Stimulated activated CD8-positive, alpha-beta memory T cell treated with anti-CD3 and anti-CD28 coated beads, Interleukin-4, amount 100 ng/mL, for 48 hours (primary cell): ENCODE measurements at places on chromosomes 7 and 10.

DNA sequence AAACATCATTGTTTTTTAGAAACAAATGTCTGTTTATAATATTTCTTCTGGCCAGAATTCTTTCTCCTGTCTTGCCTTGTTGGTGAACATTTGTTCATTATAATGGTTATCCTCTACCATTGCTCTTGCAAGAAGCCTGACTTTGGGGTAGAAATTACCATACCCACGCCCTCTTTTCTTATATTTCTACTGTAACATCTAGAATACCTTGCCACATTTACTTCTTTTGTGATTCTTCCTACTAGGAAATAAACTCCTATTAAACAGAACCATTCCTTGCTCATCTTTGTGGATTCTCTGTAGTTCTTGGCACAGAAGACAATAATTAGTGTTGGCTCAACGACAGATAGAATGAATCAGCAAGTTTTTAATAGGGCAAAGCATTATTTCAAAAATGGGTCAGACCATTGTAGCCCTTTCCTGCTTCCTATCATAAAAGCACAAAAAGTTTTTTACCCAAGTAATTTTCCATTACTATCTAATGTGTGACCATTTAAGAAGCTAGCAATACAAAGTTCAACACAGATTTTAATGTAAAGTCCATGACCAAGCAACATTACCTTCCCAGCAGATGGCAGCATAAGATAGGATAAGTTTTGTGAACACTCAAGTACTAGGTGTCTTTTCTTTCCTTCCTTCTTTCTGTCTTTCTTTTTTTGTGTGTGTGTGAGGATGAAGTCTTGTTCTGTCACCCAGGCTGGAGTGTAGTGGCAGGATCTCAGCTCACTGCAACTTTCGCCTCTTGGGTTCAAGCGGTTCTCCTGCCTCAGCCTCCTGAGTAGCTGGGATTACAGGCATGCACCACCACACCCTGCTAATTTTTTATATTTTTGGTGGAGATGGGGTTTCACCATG, 270.4 kb downstream of the HGF start:
- no peak for DNase-seq

GRCh38 chr7:12690041-12690878, 2.8 kb downstream of the ARL4A start:
- DNase-seq, result no peak

- no peak for DNase-seq
These were observed 28.3 kb downstream of the EMX2 start for GRCh38 chr10:117570880-117571279.

DNA sequence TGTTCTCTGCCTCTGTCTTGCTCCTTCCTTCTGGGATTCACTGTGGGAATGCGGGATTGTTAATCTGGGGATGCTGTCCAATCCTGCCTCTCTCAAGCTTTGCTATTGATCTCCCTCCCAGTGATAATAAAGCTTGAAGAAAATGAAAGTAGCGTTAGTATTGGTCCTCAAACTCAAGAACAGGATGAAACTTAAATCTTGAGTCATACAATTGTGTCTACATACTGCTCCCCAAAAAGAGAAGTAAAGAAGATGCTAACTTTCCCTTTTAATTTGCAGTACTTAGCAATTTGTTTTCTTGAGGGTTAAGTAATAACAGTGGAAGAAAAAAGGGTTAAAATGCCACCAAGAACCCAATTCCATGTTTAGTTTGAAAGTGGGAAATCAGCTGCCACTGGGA, 13.6 kb downstream of the CFTR start:
- no peak for DNase-seq

DNA sequence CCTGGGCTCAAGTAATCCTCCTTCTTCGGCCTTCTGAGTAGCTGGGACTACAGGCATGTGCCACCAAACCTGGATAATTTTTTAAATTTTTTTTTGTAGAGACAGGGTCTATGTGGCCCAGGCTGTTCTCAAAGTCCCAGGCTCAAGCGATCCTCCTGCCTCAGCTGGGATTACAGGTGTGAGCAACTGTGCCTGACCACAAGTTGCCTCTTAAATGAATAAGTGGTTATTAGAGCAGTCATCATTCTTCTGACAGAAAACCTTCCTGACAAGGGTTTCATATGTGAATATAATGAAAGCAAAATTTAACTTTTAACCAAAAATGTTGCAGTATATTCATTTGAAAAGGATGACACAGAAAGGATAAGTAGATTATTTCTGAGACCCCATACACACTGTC, 532.5 kb downstream of the GRM8 start:
- no peak for DNase-seq

DNA sequence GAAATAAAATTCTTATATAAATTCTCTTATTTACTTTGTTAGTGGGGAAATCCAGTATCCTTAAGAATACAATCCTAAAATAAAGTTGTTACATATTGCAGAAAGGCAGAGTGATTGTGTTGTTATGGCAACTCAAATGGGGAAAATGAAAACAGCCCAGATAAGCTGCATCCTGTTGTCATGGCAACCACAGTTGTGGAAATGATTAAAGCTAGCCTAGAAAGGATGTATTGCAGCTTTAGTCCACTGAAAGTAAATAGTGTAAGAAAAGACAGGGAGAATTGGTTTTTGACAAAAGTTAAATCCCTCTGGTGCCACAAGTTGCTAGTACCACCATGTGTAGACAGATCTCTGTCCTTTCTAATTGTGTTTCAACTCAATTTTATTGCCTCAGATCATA, 43.2 kb downstream of the BTRC start:
- no peak for DNase-seq

DNA sequence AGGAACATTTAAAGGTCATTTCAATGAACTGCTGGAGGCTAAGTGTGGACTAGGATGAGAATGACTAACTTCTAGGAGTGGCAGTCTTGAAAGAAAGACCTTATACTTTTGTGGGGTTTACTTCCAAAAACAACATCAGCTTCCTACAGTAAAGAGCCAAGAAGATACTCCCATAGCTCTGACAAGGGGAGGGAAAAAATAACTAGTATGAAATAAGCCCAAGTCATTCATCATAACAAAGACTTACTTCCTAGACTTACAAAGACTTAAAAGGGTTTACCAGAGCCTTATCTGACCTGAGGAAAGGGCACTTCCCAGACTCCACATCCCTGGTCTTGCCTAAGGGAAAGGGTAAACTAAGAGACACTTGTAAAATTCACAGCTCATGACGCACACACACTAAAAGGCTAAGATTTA, 31.7 kb downstream of the ARHGAP12 start:
- DNase-seq, result no peak

- no peak for DNase-seq
These were observed 207.0 kb downstream of the DNAJB6 start for GRCh38 chr7:157543791-157544190.

DNA sequence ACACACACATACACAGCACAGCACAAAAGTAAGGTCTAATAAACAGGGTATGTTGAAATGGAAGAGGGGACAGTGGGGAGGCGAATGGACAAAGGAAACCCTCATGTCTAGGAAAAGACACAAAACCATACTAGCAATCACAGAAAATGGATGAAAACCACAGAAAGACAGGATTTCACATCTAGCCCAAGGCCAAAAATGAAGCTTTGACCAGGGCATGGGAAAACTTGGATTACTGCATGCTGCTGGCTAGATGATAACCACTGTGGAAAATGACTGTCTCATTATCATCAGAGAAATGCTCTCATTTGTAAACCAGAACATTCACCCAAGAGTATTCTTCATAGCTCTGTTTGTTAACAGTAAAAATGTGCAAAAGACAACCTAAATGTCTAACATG, 88.2 kb downstream of the SFMBT2 start:
- DNase-seq, result no peak

DNA sequence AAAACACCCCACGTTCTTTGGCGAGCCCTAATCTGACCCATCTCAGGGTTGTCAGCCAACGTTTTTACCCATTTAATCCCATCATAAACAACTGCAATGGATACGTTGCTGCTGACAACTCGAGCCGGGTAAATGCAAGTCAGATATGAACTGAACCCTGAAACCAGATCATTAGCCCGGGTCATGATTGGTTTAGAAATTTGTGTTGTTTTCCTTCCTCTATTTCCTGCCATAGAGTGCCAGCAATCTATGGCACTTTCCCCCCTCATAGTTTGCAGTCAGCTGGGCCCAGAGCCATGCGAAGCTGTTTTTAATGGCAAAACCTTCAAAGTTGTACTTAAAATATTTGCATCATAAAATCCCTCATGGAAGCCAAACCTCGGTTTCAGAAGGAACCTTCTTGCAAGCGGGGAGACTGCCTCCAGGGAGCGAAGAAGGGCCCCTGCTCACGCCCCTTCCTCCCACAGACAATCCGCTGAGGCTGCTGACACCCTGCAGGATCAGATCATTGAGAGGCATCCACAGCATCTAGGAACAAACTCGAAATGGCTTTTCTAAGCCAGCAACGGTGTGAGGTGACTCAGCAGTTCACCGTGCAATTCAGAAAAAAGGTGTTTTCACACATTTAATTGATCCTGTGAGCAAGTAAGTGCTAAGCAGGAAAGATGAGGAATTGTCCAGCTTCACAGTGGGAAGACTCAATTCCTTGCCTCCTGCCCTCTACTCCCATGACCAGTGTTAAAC, 710.1 kb downstream of the PARD3 start:
- no peak for DNase-seq

GRCh38 chr10:44071479-44071878, 313.4 kb downstream of the CXCL12 start:
- DNase-seq, result no peak

GRCh38 chr10:92575961-92576360, 2.1 kb upstream of the IDE start:
- no peak for DNase-seq

DNA sequence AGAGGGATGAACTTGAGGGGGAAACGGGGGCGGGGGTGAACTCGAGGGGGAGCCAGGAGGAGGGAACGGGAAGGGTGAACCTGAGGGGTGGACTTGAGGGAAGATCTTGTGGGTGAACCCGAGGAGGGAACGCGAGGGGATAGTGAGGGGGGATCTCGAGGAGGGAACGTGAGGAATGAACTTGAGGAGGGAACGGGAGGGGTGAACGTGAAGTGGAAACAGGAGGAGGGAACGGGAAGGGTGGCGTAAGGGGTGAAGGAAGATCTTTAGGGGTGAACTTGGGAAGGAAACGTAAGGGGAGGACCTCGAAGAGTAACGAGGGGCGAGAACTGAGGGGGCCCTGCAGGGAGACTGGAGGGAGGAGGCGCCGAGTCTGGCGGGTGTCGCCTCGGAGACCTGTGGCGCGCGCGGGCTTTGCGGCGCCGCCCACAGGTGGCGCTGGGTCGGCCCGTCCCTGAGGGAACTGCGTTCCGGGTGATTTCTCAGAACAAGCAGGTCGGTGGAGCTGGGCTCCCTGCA, 651 bp downstream of the MYO3A start:
- DNase-seq, result peak; percentile 43

DNA sequence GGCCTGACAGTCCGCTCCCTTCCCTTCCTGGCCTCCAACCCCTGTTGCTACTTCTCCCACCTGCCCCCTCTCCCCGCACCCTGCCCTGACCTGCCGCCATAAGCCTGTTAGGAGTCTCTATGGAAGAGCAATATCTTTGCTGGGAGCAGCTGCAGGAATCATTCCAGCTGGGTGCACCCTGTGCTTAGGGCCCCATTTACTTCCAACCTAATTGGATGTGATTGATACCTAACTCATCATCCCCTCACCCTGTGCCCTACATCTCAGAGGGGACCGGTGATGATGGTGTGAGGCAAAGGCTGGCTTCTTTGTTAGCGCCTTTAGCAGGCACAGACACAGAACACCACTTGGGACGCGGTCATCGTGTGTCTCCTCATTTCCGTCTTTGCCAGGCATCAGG, 80.0 kb upstream of the FAM180A start:
- DNase-seq, result no peak

- DNase-seq, result no peak
These were observed 86.8 kb downstream of the ANKRD7 start for GRCh38 chr7:118311121-118311836.

DNA sequence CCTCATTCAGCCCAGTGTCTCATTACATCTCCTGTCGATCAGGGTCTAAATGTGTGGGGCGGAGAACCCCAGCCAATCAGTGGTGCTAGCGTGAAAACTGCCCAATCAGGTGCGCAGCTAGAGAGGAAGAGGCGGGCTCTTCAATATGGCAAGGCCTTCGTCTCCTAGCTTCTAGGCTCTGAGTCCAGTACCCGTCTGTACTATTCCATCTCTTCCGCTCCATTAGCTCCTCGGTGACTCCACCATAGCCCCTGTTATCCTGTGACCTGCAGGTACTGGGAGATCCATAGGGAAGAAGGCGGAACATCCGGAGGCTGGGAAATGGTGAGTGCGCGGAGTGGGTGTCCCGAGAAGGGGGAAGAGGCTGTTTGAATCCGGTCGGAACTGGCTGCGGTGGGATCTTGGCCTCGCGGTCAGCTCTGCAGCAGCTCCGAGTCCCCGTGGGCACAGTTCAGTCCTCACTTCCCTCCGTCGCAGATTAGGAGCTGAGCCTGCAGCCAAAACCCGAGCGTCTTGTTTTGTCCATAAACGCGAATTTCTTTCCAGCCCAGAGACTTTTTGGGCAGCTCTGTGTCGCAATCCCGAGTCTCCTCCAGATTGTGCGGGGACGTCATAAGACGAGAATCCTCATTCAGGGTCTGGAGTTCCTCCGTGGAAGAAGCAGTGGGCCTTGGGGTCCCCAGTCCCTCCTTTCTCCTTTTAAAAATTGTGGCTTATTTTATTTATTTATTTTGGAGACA, at the start of gene ZNF727:
Gene ZNF727 (plus strand): TSS at position 134 of the 740 bp plus-strand sequence. CDS start 188 bp downstream, at position 322.
- peak; percentile 48 for DNase-seq

GRCh38 chr7:54544149-54544526, 2.0 kb downstream of the VSTM2A start:
- DNase-seq, result no peak

GRCh38 chr7:51222916-51223315, 93.7 kb downstream of the COBL start:
- no peak for DNase-seq

DNA sequence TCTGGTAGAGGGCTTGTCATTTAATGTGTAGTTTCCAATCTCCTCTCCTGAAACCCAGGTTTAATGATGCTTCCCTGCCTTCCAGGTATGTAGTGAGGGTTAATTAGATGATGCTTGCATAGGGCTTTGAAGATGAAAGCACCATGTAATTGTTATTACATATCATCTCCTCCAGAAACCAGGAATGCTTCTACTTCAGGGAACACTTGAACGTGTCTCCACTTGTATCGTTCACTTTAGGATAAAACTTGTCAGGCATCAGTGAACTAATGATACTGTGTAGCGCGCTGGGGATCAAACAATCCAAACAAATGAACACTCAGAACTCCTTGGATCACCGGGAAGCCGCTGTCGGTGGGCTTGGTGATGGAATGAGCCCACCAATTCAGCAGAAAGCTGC, 260.9 kb upstream of the FZD8 start:
- DNase-seq, result no peak

- DNase-seq, result no peak
These were observed 94.9 kb downstream of the GPR26 start for GRCh38 chr10:123761038-123761428.

- DNase-seq, result no peak
These were observed 104.2 kb upstream of the SDK1 start for GRCh38 chr7:3196629-3197400.
